Right ventricle myocardium superior (tissue), 1 donor: ENCODE measurements at places on chromosomes 7 and 10.

GRCh38 chr7:92682330-92682729 is 92.1 kb upstream of the FAM133B start:
- DNase-seq = no peak

DNA sequence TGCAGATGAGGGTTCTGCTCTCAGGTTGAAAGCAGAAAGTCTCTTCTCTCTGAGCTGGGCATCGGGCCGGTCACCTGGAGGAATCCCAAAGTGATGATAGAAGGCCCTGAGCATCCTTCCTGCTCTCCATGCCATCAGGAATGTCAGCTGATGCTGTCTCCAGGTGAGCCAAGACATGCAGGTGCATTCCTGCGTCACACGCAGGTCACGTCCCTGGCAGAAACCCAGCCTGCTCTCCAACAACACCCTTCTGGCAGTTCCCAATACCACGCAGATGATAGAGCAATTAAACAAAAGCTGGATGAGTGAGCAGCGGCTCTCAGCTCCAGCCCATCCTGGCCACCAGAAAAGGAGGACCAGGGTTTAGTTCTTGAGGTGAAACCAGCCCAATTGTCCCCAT is 6.9 kb upstream of the WIPI2 start:
- no peak for DNase-seq

- no peak for DNase-seq
Measured at GRCh38 chr7:135856356-135857144, 107.9 kb upstream of the FAM180A start.

GRCh38 chr10:3397231-3397630 is 224.6 kb upstream of the PITRM1 start:
- DNase-seq = no peak

DNA sequence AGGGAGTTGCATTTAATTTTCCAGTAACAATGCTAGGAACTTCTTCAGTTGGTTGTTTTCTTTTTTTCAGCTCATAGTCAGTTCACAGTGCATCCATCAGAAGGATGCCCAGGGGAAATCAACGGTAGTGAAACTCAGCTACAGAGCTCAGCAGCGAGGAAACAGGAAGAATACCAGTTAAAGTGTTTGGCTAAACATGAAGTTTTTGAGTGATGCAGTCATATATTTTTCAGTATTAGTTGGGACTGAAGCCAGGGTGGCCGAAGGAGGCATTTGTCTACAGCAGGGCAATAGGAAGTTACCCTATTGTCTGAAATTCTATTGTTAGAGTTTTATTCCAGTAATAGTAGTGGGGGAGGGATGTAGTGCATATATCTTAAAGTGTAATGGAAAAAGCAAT is 45.3 kb upstream of the MALRD1 start:
- no peak for DNase-seq
